ENCODE measurements at places on chromosomes 13 and 19. TPM values are rescaled to one million over a fixed set of nuclear protein-coding genes. Genes with fewer than 3 reads are reported as not detected.

APOE gene
- total RNA-seq = 19.2 TPM

PLK5 gene
- total RNA-seq = not detected

SLC10A2 gene
- not detected for total RNA-seq

CAPN12 gene
- 6.6 TPM for total RNA-seq

MRPS12 gene
- 56.5 TPM for total RNA-seq

TLE2 gene
- total RNA-seq = 0.53 TPM

C1QTNF9B gene
- total RNA-seq = not detected

UBE2L5 gene
- not detected for total RNA-seq

NANOS3 gene
- not detected for total RNA-seq

RFPL4AL1 gene
- total RNA-seq = not detected

POU4F1 gene
- total RNA-seq = not detected

ZNF442 gene
- 6.3 TPM for total RNA-seq

CCDC194 gene
- not detected for total RNA-seq

WDR87 gene
- not detected for total RNA-seq

CDK8 gene
- total RNA-seq = 21.1 TPM

CGB1 gene
- not detected for total RNA-seq

ANKLE1 gene
- 0.38 TPM for total RNA-seq

CYP2F1 gene
- not detected for total RNA-seq

CEACAM4 gene
- total RNA-seq = not detected

ICAM3 gene
- 5.0 TPM for total RNA-seq

PTPRH gene
- 3.9 TPM for total RNA-seq

LIM2 gene
- total RNA-seq = not detected

HPN gene
- total RNA-seq = not detected

MRPL4 gene
- total RNA-seq = 17.1 TPM

TEX26 gene
- total RNA-seq = not detected

COX6B1 gene
- 224 TPM for total RNA-seq

ZNF763 gene
- total RNA-seq = 1.3 TPM

OR4F17 gene
- total RNA-seq = not detected

HS6ST3 gene
- under 0.01 TPM for total RNA-seq

TMEM221 gene
- not detected for total RNA-seq

VSTM1 gene
- total RNA-seq = not detected

EGLN2 gene
- total RNA-seq = 86.1 TPM

SIGLEC9 gene
- not detected for total RNA-seq

ADAT3 gene
- total RNA-seq = 1.9 TPM

PRTN3 gene
- total RNA-seq = not detected

OXGR1 gene
- not detected for total RNA-seq

LILRA1 gene
- total RNA-seq = not detected

HSD17B14 gene
- 1.3 TPM for total RNA-seq

VMAC gene
- 3.8 TPM for total RNA-seq

SIGLEC12 gene
- total RNA-seq = not detected

CHST8 gene
- total RNA-seq = 0.13 TPM

CLIP3 gene
- total RNA-seq = under 0.01 TPM

ZNF99 gene
- not detected for total RNA-seq

ZNF441 gene
- 7.6 TPM for total RNA-seq

KIR3DL1 gene
- not detected for total RNA-seq

KIR2DL4 gene
- not detected for total RNA-seq

CPT1C gene
- 2.4 TPM for total RNA-seq

LRRC4B gene
- not detected for total RNA-seq

GRWD1 gene
- total RNA-seq = 31.9 TPM

ZNF540 gene
- under 0.01 TPM for total RNA-seq

SPACA4 gene
- total RNA-seq = under 0.01 TPM

RCBTB1 gene
- total RNA-seq = 21.3 TPM

FFAR2 gene
- not detected for total RNA-seq

CHMP2A gene
- total RNA-seq = 219 TPM

Data from bronchial epithelial cell (primary cell).